Activated CD8-positive, alpha-beta T cell treated with anti-CD3 and anti-CD28 coated beads, Interleukin-2, amount 10 ng/mL, durations not matched to agents 7 days and 5 days (primary cell): ENCODE measurements at places on chromosomes 3 and 15.
A peak's percentile ranks its signal among the peaks of the same experiment; 100 is the strongest.

DNA sequence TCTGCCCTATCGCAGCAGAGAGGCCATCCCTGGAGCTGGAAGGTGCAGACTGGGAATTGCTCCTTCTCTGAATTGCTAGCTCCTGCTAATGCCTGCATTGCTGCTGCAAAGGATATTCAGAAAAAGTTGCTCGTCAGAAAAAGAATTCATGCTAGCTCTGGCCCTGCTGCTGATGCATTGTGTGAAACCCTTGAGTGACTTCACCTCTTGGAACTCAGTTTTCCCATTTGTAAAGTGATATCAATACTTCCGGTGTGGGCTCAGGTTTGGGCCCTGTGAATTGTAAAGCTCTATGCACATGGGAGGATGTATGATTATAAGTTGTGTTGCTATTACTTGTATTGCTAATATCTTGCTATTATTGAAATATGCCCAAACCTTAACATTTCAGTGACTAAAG, 11.4 kb downstream of the SQOR start:
- no peak for DNase-seq

DNA sequence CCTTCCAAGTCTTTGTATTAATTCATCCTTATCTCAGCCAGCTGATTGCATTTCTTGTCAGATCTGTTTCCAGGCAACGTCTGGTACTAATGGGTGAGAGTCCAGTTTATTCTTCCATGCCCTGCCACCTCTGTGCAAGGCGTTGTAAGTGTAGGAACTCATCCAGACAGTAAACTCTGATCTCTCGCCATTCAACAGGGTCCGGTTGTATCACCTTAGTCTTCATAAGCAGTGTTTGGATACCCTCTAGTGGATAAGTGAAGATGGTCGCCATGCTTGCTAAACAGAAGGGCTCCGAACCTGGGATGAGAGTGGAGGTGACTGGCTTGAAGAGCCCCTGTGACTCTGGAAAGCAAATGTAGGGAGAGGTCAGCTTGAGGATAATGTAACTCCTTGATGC, 51.6 kb upstream of the CMTM7 start:
- peak; percentile 39 for DNase-seq

DNA sequence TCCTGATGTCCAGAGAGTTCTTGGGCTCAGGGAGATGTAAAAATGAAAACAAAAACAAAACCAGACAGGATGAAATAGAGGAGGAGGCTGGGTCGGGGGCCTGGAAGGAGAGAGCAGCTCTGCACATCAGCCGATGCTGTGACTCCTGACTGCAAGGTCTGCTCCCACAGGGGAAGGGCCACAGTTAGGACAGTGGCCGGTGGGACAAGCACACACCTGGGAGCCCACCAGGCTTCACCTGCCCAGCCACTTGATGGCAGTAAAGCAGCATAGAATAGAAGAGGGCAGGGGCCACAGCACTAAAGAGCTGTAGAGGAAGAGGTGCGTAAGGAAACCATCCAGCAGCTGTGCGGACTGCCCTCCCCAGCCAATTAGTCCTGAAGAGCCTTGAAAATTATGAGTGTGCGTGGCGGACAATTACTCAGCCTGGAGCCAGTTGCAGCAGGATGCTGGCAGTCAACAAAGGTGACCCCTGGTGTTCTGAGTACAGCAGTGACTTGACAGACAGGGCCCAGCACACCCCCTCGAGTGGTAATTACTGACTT, 29.8 kb downstream of the ALS2CL start:
- DNase-seq: no peak

- no peak for DNase-seq
Measured at GRCh38 chr15:81304226-81304625, 19.7 kb downstream of the STARD5 start.

DNA sequence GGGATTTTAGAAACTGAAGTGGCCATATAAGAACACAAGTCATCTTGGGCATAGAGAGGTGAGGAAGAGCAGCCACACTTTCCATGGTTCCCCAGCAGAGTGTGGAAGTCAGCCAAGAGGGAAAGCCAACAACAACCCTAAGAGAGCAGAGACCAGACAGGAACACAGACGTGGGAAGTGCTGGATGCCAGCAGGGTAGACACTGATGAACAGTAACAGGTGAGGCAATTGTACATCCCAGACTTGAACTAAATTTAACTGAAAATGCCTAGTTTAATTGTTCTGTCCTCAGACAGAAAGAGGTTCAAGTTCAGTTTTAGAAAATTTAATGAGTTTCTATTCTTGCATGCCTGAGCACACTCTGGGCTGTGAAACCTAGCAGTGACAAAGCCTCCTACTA, 212.1 kb downstream of the ATP8B4 start:
- no peak for DNase-seq

- DNase-seq: no peak
Measured at GRCh38 chr3:64773137-64773536, 85.3 kb upstream of the ADAMTS9 start.

GRCh38 chr3:40258555-40258954, 51.0 kb upstream of the EIF1B start:
- no peak for DNase-seq

DNA sequence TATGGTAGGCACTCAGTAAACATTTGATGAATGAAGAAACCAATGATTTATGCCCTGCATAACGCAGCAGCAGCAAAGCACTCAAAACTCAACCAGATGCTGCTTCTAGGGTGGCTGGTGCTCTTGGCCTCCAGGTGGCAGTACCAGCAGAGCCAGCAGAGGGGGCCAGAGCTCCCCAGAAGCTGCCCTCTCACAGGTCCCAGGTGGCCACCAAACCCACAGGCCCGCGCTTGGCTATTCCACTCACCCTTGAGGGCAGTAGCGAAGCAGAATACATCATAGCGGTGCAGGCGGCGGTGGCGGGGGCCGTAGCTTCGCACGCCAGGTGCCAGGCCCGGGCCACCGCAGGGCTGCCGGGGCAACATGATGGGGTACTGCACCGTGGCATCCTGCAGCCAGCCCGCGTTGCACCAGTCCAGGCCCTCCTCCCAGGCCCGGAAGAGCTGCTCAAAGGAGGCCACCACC, 16.6 kb downstream of the HAPLN3 start:
- DNase-seq: peak; percentile 58

GRCh38 chr3:113035387-113035982, 44.7 kb downstream of the GTPBP8 start:
- peak; percentile 56 for DNase-seq

- DNase-seq: peak; percentile 54
Measured at GRCh38 chr15:59532770-59533379, 78.7 kb upstream of the GCNT3 start.

- no peak for DNase-seq
Measured at GRCh38 chr15:40739047-40739446, 16.0 kb downstream of the RMDN3 start.

DNA sequence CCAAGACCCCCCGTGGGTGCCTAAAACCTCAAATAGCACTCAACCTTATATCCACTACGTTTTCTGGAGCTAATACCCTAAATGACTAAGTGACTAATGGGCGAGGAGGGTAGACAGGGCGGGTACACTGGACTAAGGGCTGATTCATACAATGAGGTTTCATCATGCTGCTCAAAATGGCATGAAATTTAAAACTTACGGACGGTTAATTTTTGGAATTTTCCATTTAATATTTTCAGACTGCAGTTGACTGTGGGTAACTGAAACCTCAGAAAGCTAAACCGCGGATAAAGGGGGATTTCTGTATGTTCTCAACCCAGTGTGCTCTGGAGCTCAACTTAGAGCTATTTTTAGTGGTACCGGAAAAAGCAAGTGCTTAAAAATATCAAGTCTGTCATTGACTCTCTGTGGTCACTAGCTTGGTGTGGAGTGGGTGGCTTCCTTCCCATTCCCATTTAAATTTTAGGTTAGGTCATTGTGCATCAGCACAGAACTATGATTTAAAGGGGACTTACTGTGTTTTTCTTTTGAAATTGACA, 72.9 kb downstream of the LRRC28 start:
- no peak for DNase-seq

- no peak for DNase-seq
Measured at GRCh38 chr3:194308601-194309449, 42.3 kb downstream of the CPN2 start.

DNA sequence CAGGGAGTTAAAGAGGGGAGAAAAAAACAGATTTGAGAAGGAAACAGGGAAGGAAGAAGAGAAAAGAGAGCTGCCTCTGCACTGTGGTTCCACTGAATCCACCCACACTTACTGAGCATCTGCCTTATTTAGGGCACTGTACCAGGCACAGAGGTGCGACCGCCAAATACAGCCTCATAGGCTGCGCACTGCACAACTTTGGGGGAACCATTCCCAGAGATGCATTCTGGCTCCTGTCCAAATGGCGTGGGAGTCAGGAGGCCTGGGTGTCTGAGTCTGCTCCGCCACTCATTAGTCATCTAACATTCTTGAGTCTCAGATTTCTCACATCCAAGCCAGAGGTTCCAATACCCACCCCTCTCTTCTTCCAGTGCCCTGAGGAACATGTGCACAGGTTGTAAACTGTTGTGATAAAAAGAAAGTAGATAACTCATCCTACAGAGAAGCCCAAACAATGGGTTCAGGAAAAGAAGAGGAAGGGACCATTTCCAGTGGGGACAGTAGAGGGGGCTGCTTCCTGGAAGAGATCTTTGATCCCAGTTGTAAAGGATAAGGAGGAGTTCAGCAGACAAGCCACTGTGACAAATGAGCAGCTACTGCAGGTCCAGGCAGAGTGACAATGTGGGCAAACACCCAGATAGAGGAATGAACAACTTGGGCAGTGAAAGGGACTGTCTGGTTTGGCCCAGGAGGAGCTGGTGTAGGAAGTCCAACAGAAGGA, 254.6 kb downstream of the UACA start:
- no peak for DNase-seq

DNA sequence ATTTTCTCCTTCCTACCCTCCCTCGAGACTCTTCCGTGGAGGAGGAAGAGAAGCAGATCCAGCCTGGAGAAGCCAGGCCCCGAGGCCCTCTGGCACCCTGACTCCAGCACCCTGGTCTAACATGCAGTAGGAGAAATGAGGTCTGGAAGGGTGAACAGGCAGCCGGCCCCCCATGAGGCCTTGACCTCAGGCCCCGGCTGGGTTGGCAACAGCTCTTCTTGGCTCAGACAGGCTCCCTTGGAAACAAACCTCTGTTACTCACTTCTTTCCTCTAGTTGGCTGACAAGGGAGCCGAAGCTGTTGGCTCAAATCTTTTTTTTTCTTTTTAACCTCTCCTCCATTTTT, 73.4 kb downstream of the CPN2 start:
- no peak for DNase-seq
